ENCODE measurements at places on chromosomes 12 and 14. TPM values are rescaled to one million over a fixed set of nuclear protein-coding genes. Genes with fewer than 3 reads are reported as not detected.

The PRKD1 gene
- total RNA-seq: 4.5 TPM

The CCDC177 gene
- not detected for total RNA-seq

GRCh38 chr12:119178544-119179334 is at the start of gene HSPB8:
Gene HSPB8, plus strand, starts transcription at chr12:119178931. Its CDS starts 382 bp downstream, at chr12:119179313.
- DNase-seq: peak; percentile 72

The FGF23 gene
- not detected for total RNA-seq

DNA sequence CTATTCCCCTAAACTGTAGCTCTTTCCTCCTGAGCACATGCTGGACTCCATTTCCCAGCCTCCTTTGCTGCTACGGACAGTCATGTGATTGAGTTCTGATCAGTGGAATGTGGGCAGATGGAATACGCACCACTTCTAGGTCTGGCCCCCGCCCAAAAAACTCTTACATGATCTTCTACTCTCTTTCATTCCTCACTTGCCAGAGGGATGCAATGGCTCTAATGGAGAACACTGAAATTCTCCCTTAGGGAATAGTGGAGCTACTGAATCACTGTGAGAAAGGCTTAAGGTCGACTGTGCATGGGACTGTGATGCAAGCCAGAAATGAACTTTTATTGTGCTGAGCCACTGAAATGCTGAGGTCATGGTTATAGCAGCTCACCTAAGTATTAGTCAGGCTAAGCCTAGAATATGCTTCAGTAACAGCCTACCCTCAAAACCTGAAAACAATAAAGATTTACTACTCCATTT is 13.0 kb upstream of the TMED2 start:
- peak; percentile 32 for DNase-seq

The SLC25A29 gene
- 51.6 TPM for total RNA-seq

The KRT71 gene
- total RNA-seq: not detected
